Epithelial cell of proximal tubule (primary cell): ENCODE measurements at places on chromosomes 4 and X.
A peak's percentile ranks its signal among the peaks of the same experiment; 100 is the strongest.

DNA sequence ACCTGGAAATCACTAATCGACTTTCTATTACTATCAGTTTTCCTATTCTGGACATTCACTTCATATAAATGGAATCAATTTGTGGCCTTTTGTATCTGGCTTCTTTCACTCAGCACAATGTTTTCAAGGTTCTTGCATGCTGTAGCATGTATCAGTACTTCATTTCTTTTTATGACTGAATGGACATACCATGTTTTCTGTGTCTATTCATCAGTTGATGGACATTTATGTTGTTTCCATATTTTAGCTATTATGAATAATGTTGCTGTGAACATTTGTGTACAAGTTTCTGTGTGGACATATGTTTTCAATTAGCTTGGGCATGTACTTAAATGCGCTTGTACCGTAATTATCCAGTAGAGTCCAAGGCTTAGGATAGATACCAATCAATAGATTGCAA is 19.9 kb upstream of the RELL1 start:
- DNase-seq: no peak

DNA sequence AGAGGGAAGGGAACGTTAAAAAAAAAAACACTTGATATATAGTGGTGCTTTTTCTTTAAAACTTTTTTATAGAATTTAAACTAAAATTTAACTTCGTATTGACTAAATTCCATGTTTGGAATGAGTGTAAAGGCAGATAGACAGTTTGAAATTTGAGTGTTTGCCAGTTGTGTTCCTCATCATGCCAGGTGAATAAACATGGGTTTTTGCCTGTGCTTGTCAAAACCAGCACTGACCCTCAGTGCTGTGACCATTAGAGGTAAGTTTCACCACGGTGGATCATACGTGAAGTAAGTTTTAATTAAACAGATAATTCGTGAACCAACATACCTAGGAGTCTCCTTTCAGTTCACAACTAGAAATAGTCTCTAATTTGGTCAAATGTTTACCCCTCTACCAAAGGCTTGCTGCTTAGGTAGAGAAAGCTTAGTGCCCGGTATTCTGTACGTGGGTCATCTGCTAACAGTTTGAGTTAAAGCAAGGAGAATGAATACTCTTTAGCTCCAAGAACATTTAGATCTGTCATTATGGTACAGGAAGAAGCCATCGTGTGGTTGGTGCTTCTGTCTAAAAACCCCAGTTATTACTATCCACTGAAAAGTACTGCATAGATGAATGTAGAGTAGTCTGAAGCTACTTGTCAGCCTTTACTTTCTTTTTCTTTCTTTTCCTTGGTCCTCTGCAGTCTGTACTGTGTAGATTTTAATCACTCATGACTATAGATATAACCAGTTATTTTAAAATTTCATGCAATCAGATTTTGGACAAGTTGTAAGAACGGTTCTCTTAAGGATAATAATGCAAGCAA is 32.7 kb downstream of the KIAA0232 start:
- no peak for DNase-seq

- DNase-seq: peak; percentile 79
Measured at GRCh38 chr4:53943345-53944085, 120.9 kb downstream of the CHIC2 start.

GRCh38 chr4:152458801-152459302 is 77.0 kb downstream of the FBXW7 start:
- no peak for DNase-seq

- no peak for DNase-seq
Measured at GRCh38 chr4:155445306-155445705, 68.5 kb upstream of the MAP9 start.

GRCh38 chr4:27271555-27271954 is 410.9 kb downstream of the STIM2 start:
- no peak for DNase-seq

- DNase-seq: no peak
Measured at GRCh38 chr4:182649698-182650477, 267.3 kb downstream of the DCTD start.

- DNase-seq: no peak
Measured at GRCh38 chr4:42492962-42493361, 95.7 kb downstream of the SHISA3 start.

DNA sequence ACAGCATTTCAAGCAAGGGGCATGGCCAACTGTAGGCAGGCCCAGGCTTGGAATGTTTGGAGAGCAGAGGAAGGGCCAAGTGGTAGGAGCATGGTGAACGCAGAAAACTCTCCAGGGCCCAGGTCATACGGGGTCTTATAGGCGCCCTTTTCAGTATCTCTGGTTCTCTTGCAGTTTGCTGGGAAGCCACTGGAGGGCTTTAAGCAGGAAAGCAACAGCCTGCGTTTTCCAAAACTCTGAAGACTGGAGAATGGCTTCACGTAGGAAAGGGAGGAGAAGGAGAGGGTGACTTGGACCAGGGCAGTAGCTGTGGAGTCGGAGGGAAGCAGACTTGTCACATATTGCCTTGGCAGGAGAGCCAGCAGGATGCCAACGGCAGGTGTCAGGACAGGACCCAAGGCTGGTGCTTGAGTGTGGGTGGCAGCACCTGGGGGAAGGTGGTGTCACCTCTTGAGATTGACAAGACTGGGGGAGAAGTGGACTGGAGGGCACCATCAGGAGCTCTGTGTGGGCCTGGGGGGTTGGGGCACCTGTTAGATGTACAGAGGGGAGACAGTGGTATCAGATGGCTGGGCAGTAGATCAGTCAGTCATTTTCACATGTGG is 21.9 kb downstream of the TKTL1 start:
- no peak for DNase-seq

- DNase-seq: no peak
Measured at GRCh38 chrX:11408109-11408405, 114.8 kb downstream of the AMELX start.

GRCh38 chr4:93657527-93657926 is 171.0 kb upstream of the ATOH1 start:
- no peak for DNase-seq

DNA sequence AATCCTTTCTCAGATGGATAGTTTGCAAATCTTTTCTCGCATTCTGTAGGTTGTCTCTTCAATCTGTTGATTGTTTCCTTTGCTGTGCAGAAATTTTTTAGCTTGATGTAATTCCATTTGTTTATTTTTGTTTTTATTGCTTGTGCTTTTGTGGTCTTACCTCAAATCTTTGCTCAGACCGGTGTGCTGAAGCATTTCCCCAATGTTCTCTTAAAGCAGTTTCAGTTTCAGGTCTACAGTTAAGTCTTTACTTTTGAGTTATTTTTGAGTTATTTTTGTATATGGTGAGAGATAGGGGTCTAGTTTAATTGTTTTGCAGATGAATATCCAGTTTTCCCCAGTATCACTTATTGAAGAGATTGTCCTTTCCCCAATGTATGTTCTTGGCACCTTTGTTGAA is 18.2 kb upstream of the SLC25A14 start:
- no peak for DNase-seq

- no peak for DNase-seq
Measured at GRCh38 chr4:77854431-77855111, 8.1 kb upstream of the MRPL1 start.

DNA sequence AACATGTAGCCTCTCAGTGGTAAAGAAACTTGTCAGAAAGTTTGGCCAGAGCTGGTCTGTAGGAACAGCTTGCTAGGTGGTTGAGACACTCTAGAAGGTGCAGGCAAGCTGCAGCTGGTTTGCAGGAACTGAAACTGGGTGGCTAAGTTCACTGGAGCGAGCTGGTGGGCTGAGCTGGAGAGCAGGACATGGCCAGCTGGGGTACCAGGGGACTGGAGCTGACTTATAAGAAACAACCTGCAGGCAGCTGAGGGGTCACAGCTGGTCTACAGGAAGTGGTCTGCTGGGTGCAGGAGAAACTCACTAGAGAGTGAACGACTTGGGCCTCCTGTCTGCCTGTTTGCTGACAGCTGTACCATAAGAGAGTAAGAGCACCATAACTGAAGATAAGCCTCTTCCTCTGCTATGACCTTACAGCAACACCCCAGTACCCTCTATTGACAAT is 157.1 kb upstream of the LNX1 start:
- DNase-seq: no peak

DNA sequence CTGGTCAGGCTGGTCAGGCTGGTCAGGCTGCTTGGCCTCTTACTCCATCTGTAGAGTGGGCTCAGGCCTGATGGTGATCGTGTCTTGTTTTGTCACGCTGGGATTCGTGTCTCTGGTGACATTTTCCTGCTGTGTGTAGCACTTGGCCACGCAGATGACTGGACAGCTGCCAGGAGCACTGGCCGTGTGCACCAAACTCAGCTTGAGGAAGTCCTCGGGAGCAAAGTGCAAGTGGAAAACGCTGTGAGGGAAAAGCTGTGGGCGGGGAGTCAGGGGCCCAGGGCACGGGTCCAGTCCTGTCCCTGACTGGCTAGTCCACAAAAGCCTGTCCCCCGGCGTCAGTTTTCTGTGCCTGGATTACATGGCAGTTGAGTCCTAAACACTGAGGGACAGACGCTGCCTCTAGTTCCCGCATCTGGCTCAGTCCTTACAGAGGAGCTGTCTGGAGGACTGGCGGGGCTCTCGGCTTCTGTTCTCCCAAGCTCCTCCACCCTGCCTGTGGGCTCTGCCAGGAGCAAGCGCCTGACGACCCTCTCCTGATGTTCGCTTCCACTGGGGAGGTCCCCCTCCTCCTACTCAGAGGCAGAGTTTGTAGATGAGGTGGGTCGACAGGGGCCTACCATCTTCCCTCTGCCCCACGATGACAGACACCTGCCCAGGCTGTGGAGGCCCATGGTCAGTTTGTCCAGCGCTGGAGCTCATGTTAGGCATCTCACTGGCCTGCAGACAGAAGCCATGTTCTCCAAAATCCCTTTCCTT is 35.9 kb upstream of the GRPEL1 start:
- DNase-seq: no peak

- DNase-seq: no peak
Measured at GRCh38 chr4:89290727-89291516, 16.7 kb downstream of the GPRIN3 start.

DNA sequence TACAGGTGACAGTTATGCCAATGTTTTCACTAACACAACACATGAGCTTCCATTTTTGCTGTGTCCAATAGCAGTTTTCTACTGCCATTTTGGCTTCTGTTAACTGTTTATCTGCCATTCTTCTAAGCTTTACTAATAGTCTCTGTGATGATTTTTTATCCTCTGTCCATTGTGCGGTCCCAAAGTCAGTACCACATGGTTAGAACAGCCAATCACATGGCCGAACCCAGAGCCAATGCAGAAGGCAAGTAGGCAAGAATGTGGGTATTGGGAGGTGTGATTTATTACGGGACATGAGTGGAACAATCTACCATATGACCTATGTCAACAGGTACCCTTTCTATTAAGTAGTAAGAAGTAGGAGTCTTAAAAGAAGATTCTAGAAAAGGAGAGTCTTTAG is 61.5 kb downstream of the GRIA2 start:
- DNase-seq: no peak

- DNase-seq: no peak
Measured at GRCh38 chr4:176291748-176292147, 22.7 kb upstream of the ASB5 start.
